Stimulated activated CD8-positive, alpha-beta memory T cell treated with anti-CD3 and anti-CD28 coated beads, Interleukin-2, amount 100 ng/mL, for 1 hour (primary cell): ENCODE measurements at places on chromosomes 1 and 21.

DNA sequence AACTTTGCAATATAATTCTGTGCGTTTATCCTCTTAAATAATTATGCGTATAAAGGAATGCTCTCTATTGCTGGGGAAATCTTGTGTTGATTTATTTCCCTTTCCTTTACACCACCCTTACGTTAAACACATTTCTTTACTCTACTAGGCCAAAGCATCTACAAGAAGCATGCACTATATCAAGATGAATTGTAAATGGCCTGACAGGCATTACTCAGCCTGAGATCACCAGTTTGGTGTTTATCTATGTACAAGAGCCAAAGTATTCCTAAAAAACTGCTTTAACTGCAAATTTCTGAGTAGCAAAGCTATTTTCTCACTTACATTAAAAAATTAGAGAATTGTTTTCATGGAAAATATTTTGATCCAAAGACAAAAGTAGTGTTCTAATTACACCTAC lies 114.8 kb downstream of the TYW3 start:
- DNase-seq, result no peak

- no peak for DNase-seq
These were observed 284.6 kb downstream of the PTBP2 start for GRCh38 chr1:97006044-97006661.

DNA sequence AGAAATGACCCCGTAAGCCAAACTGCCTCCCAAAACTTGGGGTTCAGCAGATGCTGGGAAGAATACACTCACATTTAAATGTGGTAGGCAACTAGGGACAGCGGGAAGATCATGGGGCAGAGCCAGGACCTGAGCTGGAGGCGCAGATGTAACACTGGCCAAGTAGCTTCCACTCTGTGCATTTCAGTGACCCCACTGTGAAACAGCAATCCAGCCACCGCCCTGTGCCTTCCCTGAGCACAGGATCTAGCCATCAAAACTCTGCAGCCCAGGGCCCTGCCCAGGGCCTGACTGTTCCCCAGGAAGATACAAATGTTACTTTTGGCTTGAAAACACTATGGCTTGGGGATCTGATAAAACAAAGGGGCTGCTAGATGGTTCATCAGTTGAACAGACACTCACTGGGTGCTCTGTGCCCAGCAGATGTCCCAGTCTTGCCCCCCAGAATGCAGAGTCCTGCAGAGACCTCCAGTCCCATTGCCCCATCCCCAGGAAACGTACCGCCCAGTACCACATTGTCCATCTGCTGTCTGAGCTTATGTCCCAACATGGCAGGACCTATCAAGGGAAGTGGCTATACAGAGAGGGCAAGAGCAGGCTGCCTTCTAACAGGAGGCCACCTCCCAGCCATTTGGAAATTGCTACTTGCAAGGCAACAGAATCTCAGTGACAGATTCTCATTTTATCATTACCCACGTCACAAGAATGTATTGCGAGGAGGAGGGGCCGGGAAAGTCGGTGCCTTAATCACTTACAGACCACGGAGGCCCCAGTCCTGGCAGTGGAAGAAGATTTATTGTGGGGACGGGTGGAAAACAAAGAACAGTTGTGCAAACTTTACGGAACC lies 124.0 kb downstream of the DMRTB1 start:
- DNase-seq, result no peak

DNA sequence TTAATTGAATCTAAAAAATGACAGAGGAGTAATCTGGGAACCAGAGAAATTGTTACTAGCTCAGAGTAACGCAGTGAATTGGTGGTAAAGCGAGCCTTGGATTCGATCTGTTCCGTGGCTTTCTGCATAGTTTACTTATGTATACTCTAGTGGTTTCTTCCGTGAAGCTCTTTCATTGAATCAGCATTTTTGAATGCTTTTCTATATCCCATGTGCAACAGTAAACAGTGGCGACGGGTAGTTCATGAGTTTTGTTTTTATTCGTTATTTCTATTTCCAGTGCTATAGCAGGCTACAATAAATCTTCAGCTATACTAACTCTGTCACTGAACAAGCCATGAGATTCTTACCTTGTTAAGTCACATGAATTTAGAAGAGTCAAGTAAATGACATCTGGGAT lies 14.5 kb upstream of the MAP3K7CL start:
- no peak for DNase-seq

DNA sequence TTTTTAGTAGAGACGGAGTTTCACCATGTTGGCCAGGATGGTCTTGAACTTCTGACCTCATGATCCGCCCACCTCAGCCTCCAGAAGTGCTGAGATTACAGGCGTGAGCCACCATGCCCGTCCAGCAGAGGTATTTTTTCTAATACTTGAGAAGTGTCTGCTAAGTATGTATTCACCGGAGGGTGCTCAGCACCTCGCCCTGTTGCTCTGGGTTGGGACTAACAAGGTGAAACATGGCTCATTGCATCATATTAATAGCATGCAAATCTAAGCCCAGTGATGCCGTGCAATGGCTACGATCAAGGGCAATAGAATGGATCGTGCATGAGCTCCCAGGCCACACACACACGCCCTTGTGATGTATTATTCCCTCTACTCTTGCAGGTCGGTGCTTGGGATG lies 68.7 kb downstream of the PDE9A start:
- no peak for DNase-seq

DNA sequence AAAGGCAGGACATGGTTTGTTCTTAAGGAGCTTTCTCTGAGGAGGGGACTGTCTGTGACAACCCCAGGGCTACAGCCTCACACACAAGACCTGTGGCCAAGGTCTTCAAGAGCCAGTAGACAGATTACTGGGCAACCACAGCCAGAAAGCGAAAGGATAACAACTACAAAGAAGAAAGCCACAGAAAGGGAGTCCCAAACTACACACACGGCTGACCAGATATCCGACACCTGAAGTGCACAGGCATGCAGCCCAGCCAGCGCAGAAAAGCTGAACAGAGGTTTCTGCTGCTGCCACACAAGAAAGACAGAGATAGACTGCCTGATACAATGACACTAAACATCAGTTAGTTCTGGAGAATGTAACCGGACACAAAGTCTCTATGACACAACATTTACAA lies 21.4 kb upstream of the NADK start:
- no peak for DNase-seq

DNA sequence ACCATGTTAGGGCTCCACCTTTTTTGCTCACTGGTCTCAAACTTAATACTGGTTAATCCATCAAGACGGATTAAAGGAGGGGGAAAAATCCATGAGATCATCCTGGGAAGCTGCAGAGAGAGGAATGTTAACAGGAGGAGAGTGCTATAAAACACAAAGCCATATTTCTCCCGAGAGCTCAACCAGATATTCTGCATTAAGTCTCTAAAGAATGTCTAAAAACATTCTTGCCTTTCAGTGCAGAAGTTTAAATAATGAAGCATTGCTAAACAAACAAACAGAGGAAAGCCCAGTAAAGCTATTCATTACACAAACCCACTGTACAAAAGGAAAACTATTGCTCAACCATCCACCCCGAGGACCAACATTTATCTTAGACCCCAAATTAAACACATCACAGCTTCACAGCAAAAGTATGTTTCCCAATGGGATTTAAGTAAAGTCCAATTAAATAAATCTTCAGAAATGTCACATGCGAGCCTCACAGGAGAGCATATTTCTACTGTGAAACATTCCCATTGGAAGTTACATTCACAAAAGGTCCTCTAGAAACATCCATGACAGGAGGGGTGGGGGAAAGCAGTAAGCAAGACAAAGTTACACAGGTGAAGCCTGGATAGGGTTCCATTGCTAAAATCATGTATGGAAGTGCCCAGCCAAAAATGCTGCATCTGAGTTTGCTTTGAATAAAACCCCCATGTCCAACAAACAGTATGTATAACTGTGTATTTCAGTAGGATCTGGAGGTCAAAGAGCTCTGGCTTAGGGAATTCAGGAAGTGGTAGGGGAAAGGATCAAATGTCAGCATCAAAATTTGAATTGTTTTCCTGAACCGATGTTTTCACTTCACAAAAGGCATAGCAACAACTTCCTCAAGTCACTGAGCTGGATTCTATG lies 23.3 kb downstream of the DUSP10 start:
- DNase-seq, result no peak

- DNase-seq, result no peak
These were observed 77.5 kb upstream of the ACTRT2 start for GRCh38 chr1:2943686-2944260.

DNA sequence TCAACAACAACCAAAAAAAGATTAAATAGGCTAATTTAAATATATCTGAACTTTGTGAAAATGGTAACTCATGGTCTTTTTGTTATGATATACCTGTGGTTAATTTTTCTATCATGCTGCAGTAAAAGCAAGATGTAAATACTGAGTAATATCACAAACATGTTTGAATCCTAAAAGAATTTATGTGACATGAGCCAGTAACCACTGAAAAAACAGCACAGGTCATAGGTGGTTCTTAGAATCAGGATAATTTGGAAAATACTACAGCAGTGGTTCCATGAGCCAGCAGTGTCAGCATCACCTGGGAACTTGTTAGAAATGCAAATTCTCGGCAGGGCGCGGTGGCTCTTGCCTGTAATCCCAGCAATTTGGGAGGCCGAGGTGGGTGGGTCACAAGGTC lies 4.1 kb downstream of the ATP5IF1 start:
- no peak for DNase-seq

DNA sequence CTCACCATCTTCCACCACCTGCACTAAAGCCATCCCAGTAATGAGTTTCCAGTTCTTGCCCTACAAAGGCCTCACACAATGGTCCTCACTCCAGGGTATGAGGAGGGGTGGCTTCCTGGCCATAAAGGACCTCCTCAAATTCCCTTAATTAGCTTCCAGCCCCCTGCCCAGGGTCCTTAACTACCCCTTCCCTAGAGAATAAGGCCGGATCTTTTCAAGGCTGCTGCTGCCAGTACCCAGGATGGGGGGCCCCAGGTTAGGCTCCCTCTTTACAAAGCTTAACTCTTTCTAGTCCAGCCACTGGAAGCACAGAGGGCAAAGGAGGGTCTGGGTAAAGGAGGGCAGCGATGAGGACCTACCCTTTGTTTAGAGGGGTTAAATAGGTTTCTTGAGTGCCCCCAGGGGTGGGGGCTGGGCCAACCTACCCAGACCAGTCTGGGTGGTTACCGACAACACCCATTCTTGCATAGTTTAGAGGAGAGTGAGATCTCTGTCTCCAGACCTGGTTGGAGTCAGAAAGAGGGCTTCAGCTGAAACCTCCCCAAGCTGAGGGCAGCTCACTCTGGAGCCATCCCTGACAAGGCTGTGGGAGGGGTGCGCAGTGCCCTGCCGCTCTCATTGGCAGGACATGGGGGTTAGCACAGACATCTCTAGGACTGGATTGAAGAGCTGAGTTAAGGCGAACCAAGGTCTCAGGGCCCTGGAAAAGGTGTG lies 7.1 kb downstream of the BLACAT1 start:
- no peak for DNase-seq

DNA sequence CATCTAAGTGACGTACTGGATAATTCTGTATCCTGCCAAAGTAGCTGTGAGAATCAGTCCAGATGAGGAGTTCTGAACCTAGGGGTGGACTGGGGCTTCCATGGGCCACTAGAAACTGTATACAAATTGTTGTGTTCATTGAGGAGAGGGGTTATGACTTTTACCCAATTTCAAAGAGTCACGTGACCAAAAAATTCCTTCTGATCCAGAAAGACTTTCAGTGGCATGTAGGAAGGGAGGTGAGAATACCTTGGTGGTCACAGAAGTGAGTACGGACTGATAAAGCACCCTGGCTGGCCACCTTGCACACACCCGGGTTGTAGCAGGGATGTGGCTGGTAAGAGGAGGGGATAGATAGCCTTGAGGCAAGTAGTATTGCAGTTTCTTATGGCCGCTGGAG lies 60.4 kb downstream of the BCAR3 start:
- no peak for DNase-seq

DNA sequence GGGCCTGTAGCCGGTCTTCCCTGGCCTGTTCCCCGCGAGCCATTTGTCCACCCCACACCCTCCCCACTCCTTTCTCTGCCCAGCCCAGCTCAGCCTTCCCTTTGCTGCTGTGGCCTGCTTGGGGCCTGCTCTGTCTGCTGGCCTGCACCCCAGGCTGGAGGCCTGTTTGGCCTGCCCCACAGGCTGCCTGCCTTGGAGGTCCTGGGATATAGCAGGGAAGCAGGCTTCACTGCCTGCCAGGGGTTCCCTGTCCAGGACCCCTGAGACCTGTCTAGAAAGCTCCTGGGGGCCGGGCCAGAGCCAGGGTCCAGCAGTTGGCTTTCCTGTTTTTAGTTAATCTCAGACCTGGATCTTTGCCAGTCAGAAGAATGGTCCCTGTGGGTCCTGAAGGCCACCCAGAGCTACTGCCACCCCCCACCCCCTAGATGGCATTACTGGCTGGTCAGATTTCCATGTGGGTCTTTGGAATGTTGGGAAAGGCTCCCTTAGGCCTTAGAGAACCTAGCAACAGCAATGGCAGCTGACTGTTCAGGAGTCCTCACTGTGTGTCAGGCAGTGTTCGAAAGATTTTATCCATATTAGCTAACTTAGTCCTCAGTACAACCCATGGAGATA lies 7.7 kb downstream of the ZNF362 start:
- no peak for DNase-seq

DNA sequence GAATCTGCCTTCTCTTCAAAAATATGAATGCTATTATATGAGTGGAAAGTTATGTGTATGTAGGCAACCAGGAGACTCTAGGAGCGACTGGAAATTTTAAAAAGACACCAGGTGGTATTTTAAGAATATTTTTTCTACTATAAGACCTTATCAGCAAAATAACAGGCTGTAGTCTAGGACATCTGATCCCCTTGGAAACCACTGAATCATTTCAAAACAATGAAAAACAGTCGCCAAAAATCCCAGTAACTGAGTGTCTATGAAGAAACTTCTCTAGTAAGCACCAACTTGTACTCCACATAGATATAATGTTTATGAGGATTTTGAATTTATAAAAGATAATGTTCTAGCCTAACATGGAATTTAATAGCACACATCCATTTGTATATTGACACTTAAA lies 358.5 kb downstream of the GPATCH2 start:
- DNase-seq, result no peak

- no peak for DNase-seq
These were observed 123.9 kb downstream of the RRAGC start for GRCh38 chr1:38735651-38736161.

GRCh38 chr1:9732123-9732971 lies 80.8 kb downstream of the PIK3CD start:
- no peak for DNase-seq

DNA sequence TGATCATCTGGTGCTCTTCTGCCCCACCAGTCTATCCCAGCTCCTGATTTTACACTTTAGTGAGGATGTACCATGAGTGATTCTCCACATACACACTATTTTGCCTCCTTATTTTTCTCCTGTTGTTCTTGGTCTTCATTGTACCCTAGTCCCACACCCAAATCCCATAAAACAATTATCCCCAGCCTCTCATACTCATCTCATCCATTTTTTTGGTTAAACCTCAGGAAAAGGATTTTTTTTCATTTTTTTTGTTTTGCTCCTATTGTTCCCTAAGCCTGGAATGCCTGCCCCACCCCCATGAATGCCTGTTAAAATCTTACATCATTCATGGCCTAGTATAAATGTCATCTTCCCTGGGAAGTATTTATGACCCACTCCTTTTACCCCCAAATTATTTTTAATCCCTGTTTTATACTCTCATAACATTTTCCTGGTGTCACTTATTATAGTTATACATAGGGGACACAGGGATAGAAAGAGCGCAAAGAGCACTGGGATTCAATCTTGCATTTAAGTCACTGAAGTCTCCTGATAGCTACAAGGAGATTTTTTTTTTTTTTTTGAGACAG lies 4.9 kb upstream of the LINGO4 start:
- DNase-seq, result no peak

- DNase-seq, result no peak
These were observed 77.3 kb upstream of the ARID1A start for GRCh38 chr1:26618561-26618960.
